ENCODE measurements at places on chromosomes 3 and 15. TPM values are rescaled to one million over a fixed set of nuclear protein-coding genes. Genes with fewer than 3 reads are reported as not detected.

The FGD5 gene
- total RNA-seq, result not detected

DNA sequence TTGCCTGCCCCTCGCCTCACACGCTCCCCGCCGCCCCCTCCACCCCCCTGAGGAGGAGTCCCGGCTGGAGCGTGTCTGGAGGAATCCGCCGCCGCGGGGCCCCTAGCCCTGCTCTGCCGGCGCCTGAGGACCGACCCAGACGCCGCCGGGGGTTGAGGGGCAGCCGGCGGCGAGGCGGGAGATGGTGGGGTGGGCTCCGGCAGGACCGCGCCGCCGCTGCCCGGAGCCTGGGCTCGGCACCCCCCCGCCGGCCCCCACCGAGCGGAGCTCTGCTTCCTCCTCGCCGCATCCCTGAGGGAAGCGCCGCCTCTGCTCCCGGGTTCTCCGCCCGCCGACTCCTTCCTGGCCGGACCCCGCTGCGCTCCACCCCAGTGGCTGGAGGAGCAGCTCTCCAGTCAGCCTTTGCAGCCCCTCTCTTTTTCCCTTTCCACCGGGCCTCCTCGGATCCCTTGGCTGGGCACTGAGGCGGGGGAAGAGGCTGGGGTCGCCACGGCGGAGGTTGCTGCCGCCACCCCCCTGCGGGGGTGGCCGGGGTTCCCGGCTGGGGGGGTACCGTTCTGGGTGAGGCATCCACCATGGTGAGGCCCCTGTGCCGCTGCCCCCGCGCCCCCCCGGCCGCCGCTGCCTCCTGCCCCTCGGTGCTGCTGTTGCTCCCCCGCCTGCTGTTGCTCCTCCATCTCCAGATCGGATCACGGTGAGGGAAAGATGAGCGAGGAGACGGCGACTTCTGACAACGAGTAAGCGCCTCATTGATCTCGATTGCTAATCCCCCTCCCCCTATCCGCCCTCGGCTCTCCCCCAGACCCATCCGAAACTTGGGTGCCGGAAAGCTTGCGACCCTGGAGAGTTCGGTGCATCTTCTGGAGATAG lies at the start of gene SPRED1:
Gene SPRED1, plus strand, starts transcription at position 356 of the 870 bp plus-strand sequence. Its CDS starts 350 bp downstream, at position 706.
- DNase-seq, result peak; percentile 75

The XIRP1 gene
- total RNA-seq, result 1.9 TPM

The SLC28A1 gene
- total RNA-seq, result not detected

DNA sequence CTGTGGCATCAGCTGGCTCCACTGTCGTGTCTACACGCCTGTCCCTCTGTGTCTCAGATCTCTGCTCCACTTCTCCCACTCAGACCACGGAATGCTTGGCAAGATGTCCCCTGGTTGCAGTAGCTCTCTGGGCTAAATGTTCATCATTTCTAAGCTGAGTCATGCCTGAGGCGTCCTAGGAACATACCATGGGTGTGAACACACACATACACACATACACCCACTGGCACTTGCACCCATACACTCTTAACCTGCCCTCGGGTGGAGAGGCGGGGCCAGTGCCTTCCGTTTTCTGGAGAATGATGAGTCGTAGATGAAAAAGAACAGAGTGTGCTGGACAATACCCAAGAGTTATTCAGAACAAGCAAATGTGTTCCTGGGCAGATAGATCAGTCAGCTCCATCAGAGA lies 72.4 kb downstream of the SENP2 start:
- peak; percentile 92 for DNase-seq

GRCh38 chr3:169901453-169901852 lies 9.9 kb upstream of the SAMD7 start:
- no peak for DNase-seq
